ENCODE measurements at places on chromosomes 2 and 18.

DNA sequence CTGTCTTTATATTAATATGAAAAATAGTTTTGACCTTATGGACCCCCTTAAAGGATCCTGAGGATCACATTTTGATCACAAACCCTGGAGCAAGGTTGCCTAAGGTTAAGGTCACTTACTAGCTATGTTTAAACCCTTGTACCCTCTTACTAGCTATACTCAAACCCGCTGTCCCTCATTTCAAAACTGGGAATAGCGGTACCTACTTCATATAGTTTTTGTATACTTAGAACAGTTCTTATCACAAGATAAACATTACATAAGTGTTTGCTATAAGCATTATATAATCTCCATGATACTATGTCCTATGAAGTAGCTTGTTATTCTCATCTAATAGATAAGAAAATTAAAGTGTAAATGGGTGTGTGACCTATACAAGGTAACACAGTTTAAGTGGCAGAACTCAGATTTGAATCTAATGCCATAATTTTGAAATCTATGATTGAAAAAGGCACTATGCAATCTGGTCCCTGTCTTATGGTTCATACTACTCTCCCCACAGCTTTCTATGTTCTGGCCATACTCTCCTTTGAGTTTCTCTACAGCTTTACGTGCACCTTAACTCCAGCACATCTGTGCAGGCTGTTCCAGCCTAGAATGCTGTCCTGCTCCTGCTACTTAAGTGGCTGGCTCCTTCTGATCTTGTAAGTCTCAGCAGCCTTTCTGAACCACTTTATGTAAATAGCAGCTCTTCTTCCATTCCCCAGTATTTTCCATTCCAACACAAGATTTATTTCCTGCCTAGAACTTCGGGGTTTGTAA is 30.4 kb downstream of the HYCC2 start:
- no peak for DNase-seq

DNA sequence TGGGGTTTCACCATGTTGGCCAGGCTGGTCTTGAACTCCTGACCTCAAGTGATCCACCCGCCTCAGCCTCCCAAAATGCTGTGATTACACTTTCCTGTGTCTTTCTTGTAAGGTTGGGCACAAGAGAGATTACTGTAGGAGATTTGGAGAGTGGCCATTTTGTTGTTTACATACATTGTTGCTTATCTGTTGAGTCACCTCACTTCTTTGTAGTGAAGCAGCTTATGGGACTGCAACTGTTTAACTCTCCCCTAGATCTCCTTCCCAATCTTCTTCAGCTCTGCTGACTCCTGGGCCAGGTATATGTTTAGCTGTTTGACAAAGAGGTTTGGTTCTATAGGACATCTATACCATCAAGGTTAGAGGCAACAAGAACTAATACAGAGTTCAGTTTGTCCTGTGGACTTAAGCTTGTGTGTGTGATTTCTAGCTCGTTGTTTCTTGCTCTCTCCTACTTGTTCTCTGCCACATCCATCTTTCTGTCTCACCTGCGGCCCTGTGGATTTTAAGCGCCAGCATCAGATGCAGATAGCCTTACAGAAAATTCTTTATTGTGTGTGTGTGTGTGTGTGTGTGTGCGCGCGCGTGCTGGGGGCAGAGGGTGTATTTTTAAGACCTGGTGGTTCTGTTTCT is 95.4 kb downstream of the HAUS1 start:
- no peak for DNase-seq

DNA sequence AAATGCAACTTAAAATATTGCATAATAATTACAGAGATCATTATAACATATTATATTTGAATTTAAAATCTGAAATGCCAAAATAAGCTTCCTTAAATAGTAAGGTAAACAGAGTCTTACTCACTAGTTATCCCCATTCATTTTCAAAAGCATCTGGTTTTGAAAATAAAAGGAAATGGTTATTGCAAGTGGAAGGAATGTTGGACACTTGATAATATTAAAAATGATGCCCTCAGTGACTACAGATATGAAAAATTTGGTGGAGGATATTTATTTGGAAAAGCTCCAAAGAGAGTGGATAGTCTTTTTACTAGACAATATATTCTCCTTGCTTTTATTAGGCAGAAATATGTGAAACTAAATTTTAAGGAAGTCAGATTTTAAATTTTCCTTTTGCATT is 39.7 kb downstream of the CDH19 start:
- no peak for DNase-seq

DNA sequence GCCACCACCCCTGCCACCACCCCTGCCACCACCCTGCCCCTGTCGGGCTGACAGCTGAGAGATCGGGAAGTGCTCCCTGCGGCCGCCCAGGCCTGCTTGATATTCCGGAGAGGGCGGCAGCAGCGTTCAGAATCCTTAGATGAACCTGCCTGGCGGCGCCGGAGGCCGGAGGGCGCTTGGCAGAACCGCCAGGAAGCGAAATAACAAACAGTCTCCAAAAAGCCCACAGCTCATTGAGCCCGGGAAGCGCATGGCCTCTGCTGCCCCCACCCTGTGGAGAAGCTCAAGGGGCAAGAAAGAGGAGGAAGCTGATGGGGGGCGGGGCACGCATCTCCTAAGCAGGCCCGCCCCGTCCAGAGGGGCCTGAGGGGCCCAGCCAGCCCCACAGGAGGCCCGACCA is 92.2 kb upstream of the MBOAT2 start:
- no peak for DNase-seq

GRCh38 chr2:108604196-108604595 is 69.9 kb downstream of the LIMS1 start:
- DNase-seq: no peak

DNA sequence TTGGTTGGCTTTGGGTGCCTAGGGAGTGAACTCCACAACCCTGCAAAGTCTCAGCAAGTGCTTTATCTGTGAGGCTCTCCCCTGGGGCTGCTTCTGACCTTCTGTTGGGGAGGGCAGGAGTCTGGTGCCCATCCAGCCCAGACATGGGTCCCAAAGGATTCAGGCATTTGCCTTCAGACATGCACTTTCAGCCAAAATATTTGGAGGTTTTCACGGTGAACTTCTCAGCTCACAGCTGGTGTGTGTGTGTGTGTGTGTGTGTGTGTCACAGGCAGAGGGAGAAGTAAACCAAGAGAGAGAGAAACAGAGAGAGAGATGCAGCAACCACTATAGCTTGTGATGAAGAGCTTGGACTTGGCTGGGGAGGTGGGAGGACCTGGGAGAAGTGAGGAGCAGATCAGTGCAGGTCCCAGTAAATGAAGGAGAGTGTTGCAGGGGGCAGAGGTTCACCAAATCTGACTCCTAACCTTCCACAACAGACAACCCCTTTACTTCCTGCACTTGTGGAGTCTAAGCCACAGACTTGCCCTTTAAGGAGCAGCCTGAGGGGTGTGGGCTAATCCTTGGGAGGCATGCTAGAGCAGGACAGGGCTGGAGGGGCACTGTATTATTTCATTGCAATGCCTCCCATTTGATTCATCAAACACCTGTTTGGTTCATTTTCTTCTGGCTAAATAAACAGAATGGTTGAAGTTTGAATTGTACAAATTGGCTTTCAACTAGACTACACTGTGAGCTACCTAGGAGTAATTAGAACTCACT is 14.1 kb downstream of the SLC9A4 start:
- DNase-seq: no peak

DNA sequence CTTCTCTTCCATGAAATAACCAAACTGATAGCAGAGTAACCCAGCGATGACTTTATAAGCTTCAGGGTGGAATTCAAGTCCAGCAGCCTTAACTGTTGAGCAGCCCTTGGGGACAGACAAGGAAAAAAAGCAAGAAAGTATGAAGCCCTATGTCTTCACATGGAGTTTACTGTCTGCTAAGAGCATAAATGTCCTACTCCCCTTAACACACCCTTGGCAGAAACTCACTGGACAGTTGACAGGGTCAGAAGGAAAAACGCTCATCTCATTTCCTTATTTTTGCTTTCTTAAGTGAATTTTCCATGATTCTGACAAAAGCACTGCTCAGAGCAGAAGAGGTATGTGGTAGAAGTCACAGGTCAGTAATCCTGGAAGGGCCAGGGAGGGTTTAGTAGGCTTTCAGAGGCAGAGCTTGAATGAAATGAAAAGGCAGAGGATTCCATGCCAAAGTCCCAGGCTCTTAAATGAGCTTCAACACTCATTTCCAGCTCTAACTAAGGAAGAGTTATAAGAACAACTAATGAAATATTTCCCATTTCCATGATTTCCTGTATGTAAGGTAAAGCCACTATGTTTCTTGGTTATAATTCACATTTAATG is 683.3 kb upstream of the KLHL29 start:
- DNase-seq: no peak

DNA sequence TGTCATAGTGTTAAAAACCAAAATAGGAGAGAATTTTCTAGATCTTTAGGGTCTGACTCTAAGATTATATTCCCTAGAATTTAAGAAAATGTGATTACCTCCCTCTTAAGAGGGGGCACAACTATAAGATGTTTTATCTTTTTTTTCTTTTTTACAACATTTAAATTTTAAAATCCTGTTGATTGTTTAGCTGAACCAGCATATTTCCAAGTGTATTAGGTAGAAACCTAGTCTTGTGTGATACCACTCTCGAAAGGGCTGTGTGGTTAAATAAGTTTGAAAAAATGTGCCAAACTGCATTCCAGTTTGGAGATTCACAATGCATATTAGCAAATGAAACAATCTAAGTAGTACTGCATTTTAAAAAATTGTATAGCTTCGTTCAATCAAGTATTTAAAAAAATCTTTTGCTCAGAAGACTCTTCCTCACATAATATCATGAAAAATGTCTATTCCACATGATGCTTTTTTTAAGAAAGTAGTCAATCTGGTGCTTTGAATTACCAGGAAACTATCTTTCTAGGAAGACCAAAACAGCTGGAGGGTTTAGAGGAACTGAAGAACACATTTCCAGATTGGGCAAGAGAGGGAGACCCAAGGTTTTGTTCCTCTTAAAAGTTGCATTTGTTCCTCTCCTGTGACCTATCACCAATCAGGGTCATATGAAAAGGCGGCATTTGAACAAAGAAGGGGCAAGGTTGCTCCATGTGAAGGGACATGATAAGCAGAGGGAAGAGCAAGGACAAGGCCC is 98.8 kb downstream of the DPP4 start:
- no peak for DNase-seq

DNA sequence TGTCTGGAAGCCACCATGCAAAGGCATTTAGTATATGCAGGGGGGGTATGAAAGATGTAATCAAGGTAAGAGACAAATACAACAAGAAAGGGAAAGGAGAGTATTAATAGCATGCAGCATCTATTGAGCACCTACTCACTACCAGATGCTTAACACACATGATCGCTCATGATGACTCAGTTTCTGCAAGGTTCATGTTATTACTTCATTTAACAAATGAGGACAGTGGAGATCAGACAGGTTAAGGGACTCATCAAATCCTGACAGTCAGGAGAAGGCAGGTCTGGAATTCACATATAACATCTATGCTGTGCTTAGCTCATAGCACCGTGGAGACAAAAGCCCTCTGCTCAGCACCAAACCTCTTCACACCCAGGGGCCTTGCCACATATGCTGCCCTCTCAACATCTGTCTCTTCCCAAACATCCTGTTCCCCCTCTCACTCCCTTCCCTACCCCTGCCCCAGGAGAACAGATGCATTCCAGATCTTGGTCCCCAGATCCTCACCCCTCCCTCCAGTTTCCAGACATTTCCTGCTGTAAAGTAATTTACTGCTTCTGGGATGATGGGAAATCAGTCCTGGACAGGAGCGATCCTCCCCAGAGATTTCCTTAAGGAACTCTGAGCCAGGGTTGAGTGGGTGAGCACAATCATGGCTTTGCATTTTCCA is 155.3 kb downstream of the ANTXR1 start:
- no peak for DNase-seq

DNA sequence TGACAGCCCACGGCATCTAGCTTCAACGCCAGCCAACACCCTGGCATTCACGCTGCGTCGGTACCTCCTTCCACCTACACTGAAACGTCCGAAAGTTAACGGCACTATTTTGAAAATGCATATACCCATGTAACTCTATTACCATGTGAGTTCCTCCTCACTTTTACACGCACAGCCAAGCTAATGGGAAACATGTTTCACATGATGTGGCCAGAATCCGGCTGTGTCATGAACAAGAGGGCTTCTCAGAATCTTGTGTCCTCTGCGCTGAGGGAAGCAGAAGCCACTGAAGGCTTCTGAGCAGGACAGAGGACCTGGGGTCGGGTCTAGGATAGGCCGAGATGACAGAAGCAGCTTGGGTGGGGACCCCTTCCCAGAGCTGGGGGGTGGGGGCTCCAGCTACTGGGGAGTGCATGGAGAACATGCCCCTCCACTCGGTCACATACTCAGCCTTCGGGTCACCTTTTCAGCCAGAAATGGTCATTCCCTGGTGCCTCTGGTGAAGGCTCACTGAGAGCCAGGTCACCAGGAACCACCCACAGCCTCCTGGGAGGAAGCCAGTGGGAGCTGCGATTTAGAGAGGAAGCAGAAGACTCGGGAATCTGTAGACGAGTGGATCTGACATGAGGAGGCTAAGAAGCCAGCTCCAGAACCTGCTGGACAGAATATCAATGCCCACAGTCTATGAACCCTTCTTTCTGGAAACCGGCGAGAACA is 41.5 kb downstream of the HDAC4 start:
- DNase-seq: no peak

DNA sequence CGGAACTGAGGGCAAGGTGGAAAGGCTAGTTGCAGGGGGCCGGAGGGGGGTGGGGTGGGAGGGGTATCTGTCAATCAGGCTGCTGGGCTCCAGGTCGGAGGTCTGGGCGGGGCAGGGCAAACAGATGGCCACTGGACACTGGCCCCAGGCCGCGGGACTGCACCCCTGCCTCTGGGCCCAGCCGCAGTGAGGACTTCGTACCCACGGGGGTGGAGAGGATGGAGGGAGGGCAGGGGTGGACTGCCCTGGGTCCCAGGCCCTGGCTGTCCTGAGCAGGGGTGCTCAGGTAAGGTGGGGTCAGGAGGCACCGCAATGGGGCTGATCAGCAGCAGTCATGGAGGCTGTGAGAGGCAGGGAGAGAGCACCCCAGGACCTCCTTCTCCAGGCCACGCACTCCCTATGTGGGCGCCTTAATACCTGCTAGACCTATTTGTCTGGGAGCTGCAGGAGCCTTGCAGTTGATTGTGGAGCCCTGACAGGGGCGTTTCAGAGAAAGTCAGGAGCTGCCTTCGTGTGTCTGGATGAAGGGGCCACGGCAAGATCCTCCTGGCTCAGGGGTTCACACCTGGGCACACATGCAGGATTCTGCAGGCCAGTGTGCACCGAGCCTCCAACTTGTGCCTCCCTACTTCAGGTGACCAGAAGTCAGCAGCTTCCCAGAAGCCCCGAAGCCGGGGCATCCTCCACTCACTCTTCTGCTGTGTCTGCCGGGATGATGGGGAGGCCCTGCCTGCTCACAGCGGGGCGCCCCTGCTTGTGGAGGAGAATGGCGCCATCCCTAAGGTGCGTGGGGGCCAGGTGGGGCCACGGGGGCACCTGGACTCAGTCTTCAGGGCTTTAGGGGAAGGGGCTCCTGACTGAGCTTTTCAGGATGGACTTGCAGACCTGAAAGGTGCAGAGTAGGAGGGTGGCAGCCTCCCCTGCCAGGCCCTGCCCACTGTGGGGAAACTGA is 1.5 kb downstream of the CTDSP1 start:
- DNase-seq: no peak

DNA sequence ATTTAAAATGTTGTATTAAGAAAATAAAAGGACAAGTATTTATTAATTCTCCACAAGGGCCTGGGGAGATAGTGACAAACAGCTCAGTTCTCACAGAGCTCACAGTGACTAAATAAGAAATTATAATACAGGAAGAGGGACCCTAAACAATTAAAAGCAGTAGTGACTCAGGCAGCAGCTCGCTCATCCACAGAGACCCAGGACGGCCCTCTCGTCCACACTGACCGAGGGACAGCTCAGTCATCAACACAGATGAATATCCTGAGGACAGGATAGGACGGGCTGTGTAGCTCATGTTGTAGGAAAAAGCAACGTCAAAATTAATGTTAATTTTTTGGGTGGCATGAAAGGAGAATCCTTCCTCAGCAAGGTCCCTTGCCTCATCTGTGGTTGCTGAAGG is 44.1 kb downstream of the PARD6G start:
- DNase-seq: no peak

All from activated CD4-positive, alpha-beta T cell treated with anti-CD3 and anti-CD28 coated beads for 24 hours (primary cell).